Activated T-helper 2 cell treated with anti-CD3 and anti-CD28 coated beads, Interferon-gamma antibody, Interleukin-2, Interleukin-4, amounts not matched to agents 10 μg/mL and 5 μg/mL and 100 μg/mL, durations not matched to agents 14 hours and 24 hours and 36 hours (primary cell): ENCODE measurements at places on chromosomes 2 and 18. TPM values are rescaled to one million over a fixed set of nuclear protein-coding genes. Genes with fewer than 3 reads are reported as not detected.

The CACNB4 gene
- total RNA-seq: 0.23 and 0.39 TPM in 2 replicates

GRCh38 chr2:71933467-71934319, 214.0 kb downstream of the CYP26B1 start:
- no peaks in the 10 kb centered on the region for H3K27me3 ChIP-seq
- no peak for DNase-seq
- H3K27ac ChIP-seq: no peak overlapping the region

DNA sequence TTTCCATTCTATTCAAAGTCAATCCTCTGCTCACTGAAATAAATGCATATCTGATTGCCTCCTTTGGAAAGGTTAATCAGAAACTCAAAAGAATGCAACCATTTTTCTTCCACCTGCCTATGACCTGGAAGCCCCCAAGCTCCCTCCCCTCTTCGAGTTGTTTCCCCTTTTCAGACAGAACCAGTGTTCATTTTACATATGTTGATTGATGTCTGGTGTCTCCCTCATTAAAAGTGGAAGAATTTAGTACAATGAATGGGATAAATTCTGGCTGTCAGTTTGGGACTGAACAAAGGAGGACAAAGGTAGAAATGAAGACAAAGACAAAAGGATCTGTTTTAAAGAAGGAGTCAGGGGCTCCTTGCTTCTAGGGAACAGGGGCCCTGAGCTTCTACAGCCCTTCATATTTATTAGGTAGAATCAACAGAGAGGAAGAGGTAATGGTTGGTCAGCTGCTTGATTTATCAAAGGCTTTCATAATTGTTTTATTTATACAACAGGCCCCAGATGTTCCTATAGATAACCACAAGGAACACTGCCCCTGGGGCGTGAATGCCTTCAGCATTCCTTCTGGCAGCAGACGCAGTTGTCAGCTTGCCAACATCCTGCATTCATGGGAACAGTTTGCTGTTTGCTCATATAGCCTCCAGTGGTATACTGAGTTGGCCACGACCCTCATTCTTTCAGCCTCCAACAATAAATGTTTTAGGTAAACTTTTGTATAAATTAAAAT, 949.8 kb upstream of the LRATD1 start:
- no peaks in the 10 kb centered on the region for H3K27me3 ChIP-seq
- H3K27ac ChIP-seq: no peak overlapping the region
- no peaks in the 10 kb centered on the region for H3K4me1 ChIP-seq

- DNase-seq: no peak
- H3K27ac ChIP-seq: no peak overlapping the region
- no peaks in the 10 kb centered on the region for H3K27me3 ChIP-seq
- H3K4me3 ChIP-seq: no peak overlapping the region
- H3K36me3 ChIP-seq: peaks cover 8% of the 10 kb centered on the region
Measured at GRCh38 chr2:10347562-10347948, 44.9 kb downstream of the HPCAL1 start.

- no peak for DNase-seq
- H3K4me3 ChIP-seq: no peak overlapping the region
- H3K27ac ChIP-seq: no peak overlapping the region
- no peaks in the 10 kb centered on the region for H3K27me3 ChIP-seq
- H3K36me3 ChIP-seq: peaks cover 78% of the 10 kb centered on the region
- peaks cover 28% of the 10 kb centered on the region for H3K4me1 ChIP-seq
Measured at GRCh38 chr2:12731701-12732280, 15.1 kb downstream of the TRIB2 start.

DNA sequence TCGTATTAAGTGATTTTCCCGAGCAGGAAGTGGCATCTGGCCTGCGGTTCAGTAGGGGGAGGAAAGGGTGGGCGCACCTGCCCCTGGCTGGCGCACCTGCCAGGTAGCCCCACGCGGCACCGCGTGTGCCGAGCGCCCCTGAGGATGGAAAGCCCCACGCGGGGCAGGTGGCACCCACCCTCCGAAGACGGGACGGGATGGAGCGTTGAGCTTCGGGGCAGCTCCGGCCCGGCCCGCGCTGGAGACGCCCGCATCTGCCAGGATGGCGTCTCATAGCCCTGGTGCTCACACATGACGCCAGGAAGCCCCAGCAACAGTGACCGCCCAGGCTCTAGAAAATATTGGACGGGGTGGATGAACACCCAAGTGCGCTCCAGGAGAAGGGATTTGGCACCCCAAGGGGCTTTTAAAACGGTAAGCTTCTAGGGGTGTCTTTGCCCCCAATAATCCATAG, 2.5 kb upstream of the NFATC1 start:
- DNase-seq: no peak
- peaks cover 39% of the 10 kb centered on the region for H3K27me3 ChIP-seq
- peaks cover 11% of the 10 kb centered on the region for H3K4me1 ChIP-seq
- peak overlapping the region; percentile 89 for H3K27ac ChIP-seq

- no peak overlapping the region for H3K4me3 ChIP-seq
- H3K4me1 ChIP-seq: no peaks in the 10 kb centered on the region
- no peaks in the 10 kb centered on the region for H3K36me3 ChIP-seq
- no peaks in the 10 kb centered on the region for H3K27me3 ChIP-seq
- DNase-seq: no peak
Measured at GRCh38 chr2:72220170-72220569, 72.5 kb upstream of the CYP26B1 start.

DNA sequence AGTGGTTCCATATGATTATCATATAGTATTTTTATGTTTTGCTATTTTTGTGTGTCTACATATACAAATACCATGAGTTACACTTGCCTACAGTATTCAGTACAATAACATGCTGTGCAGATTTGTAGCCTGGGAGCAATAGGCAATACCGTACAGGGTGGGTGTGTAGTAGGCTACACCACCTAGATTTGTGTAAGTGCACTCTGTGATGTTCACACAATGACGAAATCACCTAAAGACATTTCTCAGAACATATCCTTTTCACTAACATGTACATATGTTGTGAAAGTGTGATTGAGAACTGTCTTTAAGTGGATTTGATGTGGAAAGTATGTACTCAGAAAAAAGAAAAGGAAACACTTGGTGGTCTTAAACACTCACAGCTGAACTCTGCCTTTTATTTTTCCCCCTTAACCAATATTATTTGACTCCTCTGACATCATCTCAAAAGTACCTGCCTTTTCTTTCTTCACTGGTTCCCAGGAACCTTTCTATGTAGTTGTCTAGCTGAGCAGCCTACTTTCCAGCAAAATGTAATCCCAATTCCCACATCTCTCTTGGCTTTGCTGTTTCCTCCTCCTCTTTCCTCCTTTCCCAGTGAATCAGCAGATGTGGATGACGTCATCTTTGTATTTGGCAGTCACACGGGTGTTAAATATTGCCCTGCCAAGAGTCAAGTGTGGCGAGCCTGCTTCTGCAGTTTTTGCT, 47.7 kb downstream of the OSBPL6 start:
- no peak for DNase-seq
- no peak overlapping the region for H3K4me3 ChIP-seq
- H3K27ac ChIP-seq: no peak overlapping the region
- no peaks in the 10 kb centered on the region for H3K36me3 ChIP-seq

DNA sequence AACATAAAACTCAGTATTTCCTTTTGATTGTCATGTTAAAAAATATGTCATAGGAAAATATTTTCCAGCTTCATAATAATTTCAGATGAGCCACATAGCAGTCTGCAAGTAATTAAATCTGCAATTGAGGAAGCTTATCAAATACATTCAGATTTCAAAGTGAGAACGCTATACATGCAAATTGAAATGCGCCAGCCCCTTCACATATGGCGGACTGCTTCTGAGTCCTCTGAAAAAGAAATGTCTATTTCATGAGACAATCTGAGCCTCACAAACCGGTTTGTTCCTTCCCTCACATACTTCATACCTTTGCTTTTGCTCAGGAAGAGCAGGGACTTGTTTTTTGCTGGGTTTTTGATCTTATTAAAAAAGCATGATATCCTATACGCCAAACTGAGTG, 2.3 kb upstream of the DCDC2C start:
- no peak for DNase-seq
- peaks cover 18% of the 10 kb centered on the region for H3K27me3 ChIP-seq
- no peak overlapping the region for H3K4me3 ChIP-seq
- no peak overlapping the region for H3K27ac ChIP-seq
- H3K36me3 ChIP-seq: no peaks in the 10 kb centered on the region

DNA sequence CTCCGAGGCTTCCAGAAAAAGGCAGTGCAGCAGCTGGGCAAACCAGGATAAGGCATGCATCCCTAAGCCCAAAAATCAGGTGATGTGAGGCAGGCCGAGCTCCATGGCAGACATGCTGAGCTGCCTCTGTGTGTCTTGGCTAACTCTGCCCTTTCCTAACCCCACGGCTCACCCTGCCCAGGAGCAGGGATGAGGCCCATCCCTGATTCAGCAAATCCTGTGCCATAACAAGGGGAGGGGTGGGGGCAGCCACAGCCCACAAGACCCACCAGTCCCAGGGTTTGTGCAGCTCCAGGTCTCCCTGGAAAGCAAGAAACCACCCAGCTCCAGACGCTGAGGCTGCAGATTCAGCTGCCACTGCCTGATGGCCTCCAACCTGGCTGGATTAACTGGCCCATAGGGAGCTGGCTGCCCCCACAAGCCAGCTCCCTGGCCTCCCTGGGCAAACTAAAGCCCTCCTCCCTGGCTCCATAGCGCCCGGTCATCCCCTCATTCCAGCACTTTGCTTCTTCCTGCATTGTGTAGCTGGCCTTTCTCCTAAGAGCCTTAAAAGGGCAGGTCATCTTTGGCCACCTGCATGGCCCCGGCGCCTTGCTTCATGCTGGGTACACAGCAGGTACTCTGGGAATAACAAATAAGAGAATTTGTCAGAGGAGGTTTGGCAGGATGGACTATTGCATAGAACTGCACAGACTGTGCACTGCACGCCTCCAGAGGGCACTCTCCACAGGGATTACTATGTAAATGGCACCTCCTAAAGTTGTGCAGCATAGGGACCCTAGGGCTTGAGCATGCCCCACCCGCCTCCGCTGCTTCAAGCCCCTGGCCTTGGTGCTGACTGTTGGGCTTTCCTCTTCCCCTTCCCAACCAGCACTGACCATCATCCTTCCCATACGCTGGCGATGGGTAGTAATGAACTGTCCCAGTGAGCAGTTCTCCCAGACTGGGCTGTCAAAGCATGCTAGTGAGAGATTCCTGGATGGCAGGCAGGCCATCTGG, 10.7 kb downstream of the STEAP3 start:
- DNase-seq: no peak
- H3K36me3 ChIP-seq: no peaks in the 10 kb centered on the region
- H3K27ac ChIP-seq: no peak overlapping the region

DNA sequence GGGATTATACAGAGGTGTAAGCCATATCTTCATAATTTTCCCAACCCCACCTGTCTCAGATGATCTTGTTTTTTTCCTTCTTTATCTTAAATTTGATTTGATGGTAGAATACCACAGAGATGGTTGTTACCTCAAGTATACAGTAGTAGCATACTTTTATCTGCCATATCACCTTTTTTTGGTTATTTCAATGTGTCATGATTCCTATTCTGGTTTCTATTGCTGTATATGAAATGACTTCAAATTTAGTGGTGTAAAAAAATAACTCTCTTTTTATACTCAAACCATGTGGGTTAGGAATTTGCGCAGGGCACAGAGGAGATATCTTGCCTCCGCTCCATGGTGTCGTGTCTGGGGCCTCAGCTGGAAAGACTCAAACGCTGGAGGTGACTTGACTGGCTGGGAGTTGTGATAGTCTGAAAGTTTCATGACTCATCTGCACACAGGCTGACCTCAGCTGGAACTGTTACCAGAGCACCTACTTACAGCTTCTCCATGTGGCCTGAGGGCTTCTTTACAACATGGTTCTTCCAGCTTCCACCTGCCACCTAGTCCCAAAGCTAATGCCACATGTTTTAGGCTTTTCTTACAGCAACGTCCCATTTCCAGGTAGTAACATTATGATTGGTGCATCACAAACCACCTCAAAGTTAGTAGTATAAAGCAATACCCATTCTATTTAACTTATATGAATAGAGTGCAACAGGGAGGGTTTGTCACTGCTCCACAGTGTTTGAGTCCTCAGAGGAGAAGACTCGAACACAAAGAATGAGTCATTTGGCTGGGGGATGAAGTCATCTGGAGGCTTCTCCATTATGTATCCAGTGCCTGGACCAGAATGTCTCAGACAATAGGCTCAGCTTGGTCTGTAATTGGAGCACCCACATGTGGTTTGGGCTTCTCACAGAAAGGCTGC, 82.3 kb upstream of the XPO1 start:
- peaks cover 1% of the 10 kb centered on the region for H3K27me3 ChIP-seq
- no peaks in the 10 kb centered on the region for H3K4me1 ChIP-seq
- H3K36me3 ChIP-seq: no peaks in the 10 kb centered on the region
- H3K4me3 ChIP-seq: no peak overlapping the region
- no peak overlapping the region for H3K27ac ChIP-seq
- no peak for DNase-seq
